ENCODE measurements at places on chromosomes 4 and X.

DNA sequence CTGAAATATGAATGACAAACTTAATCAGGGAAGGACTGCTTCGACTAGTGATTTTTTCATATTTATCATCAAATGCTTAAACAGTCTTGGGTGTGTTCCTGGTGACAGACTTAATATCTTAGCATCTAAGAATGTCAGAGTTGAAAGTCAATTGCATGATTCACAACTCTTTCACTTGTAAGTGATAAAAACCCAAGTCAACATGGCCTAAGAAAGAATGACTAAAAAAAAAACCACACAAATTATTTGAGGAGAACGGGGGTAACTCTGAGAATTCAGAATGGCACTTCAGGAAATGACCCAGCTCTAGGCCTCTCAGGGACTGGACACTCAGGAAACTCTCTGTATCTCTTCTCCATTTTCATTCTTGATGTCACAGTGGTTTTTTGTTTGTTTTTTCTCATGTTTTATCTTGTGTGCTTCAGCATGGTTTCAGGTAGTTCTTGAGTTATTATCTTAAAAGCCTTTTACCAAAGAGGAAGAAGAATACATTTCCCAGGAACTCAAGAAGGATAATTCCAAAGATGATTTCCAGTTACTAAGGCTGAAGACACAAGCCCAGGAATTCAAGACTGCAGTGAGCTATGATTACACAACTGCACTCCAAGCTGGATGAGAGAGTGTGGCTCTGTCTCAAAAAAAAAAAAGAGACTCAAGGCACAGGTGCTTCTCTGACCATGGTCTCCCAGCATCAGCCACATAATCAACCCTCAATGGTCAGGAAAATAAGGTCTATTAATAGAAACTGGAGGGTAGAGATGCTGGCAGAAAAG is 1697.8 kb upstream of the IGFBP7 start:
- no peak for DNase-seq

- DNase-seq: peak; percentile 70
These were observed at the start of gene FAM47E for GRCh38 chr4:76251441-76252270. Gene FAM47E (plus strand): TSS chr4:76251721. CDS start chr4:76251747, 26 bp downstream.

GRCh38 chr4:188971125-188971524 is 831.9 kb downstream of the TRIML1 start:
- no peak for DNase-seq

GRCh38 chr4:90220459-90220858 is 93.3 kb downstream of the CCSER1 start:
- DNase-seq: no peak

GRCh38 chr4:138918169-138918869 is 97.3 kb upstream of the NOCT start:
- DNase-seq: no peak

GRCh38 chr4:138035781-138036258 is 206.3 kb downstream of the SLC7A11 start:
- peak; percentile 65 for DNase-seq

GRCh38 chr4:171843456-171843855 is 30.3 kb downstream of the GALNTL6 start:
- no peak for DNase-seq

GRCh38 chr4:1471443-1472147 is 65.4 kb upstream of the NKX1-1 start:
- DNase-seq: no peak

DNA sequence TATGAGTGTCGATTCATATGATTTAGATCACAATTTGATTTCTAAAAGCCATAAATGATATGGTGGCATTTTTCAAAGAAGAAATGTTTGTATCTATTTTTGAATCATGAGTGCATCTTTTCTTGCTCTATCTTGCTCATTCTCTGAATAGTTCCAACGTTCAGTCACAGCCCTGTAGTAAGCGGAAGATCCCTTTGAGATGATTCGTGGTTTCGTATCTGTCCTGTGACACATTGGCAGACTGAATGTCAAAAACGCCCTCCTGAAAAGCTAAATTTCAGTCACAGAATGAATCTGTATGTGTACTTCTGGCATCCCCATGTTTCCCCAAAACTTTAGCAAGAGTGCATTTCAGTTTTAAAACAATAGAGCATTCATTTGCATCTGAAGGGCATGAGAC is 1066.9 kb upstream of the TENM3 start:
- DNase-seq: no peak

- no peak for DNase-seq
These were observed 36.3 kb downstream of the SNCA start for GRCh38 chr4:89800527-89801103.

DNA sequence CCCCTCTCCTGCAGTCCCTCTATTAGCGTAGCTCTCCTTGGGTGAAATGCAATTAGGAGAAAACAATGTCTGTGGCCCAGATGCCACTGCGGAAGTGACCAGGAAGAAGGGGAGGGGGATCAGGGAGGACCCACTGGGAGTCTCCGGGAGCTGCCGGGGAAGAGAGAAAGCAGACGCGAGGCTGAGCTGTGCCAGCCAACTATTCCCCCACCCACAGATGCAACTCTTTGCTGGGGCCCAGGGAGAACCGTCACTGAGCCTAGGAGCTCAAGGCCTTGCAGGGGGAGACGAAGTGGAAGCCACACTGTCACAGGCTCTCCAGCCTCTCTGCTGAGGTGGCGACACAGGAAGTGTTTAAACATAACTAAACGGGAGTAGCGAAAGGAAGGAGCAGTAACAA is 149.2 kb downstream of the BCOR start:
- DNase-seq: no peak

DNA sequence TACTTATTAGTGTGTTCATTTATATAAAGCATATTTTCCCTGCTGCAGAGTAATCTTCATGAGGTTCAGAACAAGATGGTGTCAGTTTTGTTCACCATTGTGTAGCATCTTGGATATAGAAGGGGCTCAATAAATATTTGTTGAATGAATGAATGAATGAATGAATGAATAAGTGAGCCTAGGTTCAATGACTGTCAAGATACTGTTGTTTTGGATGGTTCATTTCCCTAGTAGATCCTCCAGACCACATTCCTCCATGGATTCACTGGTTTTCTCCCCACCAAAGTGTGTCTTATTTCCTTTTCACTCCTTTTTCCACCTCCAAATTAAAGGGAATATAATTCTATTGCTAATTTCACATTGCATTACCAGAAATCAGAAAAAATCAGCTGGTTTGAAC is 2.1 kb upstream of the OCIAD2 start:
- no peak for DNase-seq

DNA sequence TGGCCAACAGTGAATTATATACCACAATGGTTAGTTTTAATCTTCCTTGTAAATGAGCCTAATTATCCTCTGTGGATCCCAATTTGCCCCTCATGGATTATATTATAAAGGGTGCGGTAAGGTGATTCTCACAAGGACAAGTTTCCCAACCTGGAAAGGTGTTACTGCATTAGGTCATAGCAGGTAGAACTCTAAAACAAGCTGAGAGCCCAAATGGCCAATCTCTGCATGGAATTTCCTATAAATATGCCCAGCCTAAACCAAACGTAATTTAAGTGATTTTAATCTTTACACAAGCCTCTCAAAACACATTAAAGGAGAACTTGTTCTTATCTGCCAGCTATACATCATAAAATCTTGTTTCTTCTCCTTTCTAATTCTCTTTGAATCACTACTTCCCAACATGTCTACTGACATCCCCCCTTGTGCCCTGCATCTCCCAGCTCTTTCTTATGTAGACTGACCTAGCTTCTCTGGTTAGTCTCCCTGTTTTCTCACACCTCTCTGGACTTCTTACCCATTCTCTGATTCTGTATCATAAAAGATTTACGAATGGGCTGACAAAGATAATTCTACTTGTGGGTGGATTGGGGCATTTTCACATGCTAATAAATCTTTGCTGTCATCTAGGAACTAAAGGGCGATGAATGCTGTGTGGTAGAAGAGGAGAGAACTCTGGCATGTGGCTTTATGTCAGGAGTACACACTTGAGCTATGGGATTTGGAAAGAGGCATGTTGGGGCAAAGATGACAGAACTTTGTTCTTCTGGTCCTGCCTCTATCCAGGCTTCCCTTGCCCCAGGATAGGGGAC is 94.3 kb upstream of the PGRMC2 start:
- DNase-seq: no peak

- DNase-seq: peak; percentile 13
These were observed 136.2 kb upstream of the BMPR1B start for GRCh38 chr4:94621491-94622080.

DNA sequence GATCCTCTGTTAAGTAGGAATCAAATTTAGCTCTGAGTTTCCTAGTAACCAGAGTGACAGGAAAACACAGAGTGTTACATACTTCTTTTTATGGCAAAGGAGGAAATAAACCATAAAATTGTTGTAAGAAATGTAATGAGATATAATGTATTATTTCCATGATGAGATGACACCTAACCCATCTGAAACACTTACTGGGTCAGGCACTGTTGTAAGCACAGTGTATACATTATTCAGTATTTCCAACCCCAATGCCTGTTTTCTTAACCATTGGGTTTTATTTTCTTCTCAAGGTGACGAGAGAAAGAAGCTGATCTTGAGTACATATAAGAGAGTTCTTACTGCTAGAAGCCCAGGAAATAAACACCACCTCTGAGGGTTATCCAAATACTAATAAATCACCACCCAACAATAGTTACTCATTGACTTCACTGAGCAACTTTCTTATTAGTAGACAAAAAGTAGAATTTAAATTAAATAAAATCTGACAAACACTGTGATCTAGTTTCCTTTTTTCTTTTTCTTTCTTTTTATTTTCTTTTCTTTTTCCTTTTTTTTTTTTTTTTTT is 4.2 kb upstream of the ENAM start:
- DNase-seq: no peak

DNA sequence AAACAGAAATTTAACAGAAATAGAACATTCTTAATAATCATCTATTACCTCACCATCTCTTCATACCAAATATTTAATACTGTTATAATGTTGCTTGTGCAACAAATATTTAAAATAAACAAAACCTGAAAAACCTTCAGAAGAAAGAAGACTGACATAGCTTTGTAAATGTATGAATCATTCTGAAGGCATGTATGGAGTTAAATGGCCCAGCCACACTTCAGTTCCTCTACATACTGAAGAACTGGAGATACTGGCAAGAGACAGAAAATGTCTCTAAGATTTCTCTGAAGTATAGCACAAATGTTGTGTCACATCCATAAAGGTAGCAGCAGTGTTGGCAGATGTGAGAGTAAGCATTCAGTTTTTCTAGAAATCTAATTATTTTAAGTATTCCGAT is 275.3 kb upstream of the FGF13 start:
- DNase-seq: peak; percentile 6

DNA sequence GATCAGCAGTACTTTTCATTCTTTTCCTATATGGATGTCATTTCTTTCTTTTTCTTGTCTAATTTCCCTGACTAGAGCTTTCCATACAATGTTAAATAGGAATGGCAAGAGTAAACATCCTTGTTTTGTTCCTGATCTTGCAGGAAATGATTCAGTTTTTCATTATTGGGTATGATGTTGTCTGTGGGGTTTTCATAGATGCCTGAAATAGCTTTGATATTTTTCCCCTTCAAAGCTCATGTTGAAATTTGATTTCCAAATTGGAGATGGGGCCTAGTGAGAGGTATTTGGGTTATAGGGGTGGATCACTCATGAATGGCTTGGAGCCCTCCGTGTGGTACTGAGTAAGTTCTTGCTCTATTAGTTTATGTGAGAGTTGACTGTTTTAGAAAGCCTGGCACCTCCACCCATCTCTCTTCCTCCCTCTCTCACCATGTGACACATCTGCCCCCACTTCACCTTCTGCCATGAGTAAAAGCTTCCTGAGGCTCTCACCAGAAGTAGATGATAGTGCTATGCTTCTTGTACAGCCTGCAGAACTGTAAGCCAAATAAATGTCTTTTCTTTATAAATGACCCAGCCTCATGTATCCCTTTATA is 22.3 kb upstream of the VSIG1 start:
- no peak for DNase-seq

DNA sequence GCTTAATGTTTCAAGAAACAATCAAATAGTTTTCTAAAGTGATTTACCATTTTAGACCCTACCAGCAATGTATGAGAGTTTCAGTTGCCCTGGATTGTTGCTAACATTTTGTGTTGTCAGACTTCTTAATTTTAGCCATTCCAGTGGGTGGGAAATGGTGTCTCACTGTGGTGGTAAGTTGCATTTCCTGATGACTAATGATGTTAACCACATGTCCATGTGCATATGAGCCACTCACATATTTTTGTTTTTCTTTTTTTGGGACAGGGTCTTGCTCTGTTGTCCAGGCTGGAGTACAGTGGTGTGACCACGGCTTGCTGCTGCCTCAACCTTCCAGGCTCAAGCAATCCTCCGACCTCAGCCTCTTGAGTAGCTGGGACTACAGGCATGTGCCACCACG is 48.3 kb downstream of the MED28 start:
- no peak for DNase-seq

- peak; percentile 35 for DNase-seq
These were observed 60.7 kb upstream of the ABCG2 start for GRCh38 chr4:88219099-88219498.

- no peak for DNase-seq
These were observed 259.8 kb upstream of the CLNK start for GRCh38 chr4:10944321-10944720.

All from AG08396 (cell line).